ENCODE measurements at places on chromosomes 3 and 15.

- no peak for DNase-seq
Observed at GRCh38 chr3:80213086-80213485, 445.3 kb upstream of the ROBO1 start.

- DNase-seq, result no peak
Observed at GRCh38 chr3:37444696-37445095, 270.3 kb upstream of the LRRFIP2 start.

- DNase-seq, result no peak
Observed at GRCh38 chr3:157098121-157098822, 61.7 kb downstream of the CCNL1 start.

- DNase-seq, result no peak
Observed at GRCh38 chr15:77094397-77095030, 23.6 kb upstream of the TSPAN3 start.

GRCh38 chr3:134864636-134865035 is 69.6 kb downstream of the EPHB1 start:
- no peak for DNase-seq

- DNase-seq, result no peak
Observed at GRCh38 chr15:88312941-88313579, 56.5 kb upstream of the NTRK3 start.

- no peak for DNase-seq
Observed at GRCh38 chr3:54857343-54857742, 70.5 kb downstream of the LRTM1 start.

DNA sequence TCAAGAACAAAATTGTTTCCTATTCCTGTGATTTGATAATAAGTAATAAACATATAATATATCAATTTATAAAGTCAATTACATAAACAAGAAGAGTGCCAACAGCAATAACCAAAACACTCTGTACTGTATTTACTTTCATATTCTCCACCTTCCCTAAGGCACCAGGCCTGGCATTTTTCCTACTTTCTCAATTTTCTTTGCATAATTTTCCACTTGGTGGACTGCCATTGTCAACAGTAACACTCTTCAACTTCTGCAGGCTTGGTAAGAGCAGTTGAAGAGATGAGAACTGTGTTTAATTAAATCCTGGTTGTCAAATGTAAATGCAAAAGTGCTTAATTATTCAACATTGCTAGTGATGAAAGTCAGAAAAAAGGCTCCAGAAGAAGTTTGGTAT is 229.8 kb upstream of the PLSCR5 start:
- DNase-seq, result no peak

DNA sequence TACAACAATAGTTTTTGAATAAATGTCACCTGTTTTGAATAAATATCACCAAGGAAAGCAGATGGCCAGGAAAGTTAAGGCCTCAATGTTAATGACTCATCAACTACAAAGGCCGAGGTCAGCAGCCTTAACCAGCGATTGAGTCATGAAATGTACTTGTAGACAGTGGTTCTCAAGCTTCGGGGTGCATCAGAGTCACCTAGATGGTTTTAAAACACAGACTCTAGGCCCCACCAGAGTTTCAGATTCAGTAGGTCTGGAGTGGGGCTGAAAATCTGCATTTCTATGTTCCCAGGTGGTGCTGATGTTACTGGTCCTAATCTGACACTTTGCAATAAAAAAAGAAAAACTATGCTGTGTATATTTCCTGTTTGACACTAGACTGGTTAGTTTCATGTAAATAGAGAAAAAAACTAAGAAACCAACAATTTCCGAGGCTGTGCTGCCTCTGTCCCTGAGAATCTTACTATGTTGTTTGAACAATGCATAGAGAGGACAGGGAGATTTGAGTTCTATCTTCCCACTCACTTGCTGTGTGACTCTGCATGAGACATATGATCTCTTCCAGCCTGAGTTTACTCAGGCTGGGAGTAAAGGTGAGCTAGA is 9.8 kb downstream of the RAB27A start:
- DNase-seq, result peak; percentile 39
